ENCODE measurements at places on chromosomes 5 and 9.
A peak's percentile ranks its signal among the peaks of the same experiment; 100 is the strongest.

DNA sequence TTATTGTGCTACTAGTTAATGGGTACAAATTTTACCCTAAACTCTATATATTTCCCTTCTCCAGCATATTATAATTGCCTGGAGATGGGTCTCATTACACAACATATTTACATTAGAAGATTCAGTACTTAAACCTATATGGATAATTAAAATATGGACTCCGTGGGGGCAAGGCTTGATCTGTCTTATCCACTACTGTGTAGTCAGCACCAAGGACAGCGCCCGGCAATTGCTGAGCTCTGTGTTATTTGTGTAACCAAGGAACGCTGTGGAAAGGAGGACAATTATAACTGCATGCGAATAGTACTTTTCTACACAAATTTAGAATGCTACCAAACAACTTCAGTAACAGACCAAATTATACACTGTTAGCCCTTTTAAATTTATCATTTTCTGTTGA, 77.7 kb downstream of the DNAH5 start:
- DNase-seq: peak; percentile 48

- peak; percentile 84 for DNase-seq
These were observed at the start of gene SH3RF2 for GRCh38 chr5:145936401-145937131. Gene SH3RF2 (plus strand): TSS chr5:145936578. CDS start chr5:145937929, 1,351 bp downstream.

DNA sequence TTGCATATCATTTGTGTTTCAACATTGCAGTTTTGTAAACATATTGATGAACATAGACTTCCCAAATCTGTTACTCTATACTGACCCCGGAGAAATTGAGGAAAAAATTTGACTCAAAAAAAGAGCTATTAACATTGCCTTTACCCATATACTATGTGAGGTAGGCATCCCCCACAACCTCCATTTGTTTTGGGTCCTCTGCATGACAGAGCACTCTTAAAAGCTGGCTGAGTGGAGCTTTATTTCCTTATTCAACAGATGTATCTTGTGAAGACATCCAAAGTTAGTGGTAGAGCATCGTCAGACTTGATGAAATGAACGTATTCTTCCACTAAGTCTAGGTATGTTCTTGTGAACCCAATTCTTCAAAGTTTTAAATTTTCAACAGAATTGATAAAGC, 310.5 kb downstream of the CDH9 start:
- no peak for DNase-seq

DNA sequence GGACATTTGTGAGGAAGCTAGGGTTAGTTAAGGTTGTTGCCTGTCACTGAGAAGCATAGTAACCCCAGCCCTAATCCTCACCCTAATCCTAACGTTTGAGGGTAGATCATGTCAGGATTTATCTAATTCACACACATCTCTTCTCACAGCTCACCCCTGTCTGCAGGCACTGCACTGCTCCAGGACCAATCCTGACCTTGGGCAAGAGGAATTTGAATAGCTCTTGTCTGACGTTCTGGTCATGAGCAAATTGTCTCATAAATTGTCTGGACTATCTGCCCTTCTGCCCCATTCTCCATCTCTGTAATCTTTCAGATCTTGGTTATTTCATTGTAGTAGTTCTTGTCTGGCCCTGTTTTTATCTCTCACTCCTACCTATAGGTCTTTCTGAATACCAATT, 18.7 kb downstream of the CRHBP start:
- no peak for DNase-seq

GRCh38 chr9:113920872-113921271, 44.8 kb downstream of the ZNF618 start:
- DNase-seq: no peak

- DNase-seq: peak; percentile 20
These were observed 1510.5 kb upstream of the CDH9 start for GRCh38 chr5:28548856-28549255.

GRCh38 chr5:158502686-158503085, 597.0 kb downstream of the EBF1 start:
- DNase-seq: no peak

DNA sequence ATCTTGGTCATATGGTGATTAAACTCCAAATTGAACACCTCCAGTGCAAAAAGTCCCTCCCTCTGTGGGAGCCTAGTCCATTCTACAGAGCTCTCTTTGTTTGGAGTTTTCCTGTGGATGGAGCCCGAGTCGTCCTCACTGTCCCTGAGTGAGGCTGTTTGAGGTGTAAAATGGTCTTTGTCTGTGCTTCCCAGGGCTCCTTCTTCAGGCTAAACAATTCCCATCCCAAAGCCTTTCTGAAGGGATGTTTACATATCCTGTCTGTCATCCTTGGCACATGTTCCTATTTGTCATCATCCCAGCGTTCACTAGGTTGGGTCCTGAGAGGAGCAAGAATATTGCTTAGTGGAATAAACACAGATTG, 68.9 kb downstream of the COL27A1 start:
- DNase-seq: peak; percentile 87

DNA sequence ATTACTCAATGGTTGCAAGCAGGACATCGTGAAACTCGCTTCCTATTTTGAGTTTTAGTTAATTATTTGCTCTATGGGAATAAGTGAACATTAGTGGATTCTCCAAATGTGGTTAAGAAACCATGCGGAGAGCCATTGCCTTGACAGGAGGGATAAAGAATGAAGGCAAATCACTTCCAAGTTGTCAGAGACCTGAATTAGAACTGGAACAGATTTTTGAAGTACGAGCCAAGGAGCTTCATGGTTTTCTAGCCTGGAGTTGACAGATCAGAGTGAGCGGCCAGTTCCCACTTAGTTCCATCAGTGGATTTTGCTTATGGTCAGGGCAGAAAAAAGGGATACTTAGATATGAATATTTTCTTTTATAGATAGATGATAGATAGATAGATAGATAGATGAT, 171.4 kb upstream of the CDH10 start:
- no peak for DNase-seq

GRCh38 chr5:146441896-146442295, 5.2 kb upstream of the TCERG1 start:
- no peak for DNase-seq

DNA sequence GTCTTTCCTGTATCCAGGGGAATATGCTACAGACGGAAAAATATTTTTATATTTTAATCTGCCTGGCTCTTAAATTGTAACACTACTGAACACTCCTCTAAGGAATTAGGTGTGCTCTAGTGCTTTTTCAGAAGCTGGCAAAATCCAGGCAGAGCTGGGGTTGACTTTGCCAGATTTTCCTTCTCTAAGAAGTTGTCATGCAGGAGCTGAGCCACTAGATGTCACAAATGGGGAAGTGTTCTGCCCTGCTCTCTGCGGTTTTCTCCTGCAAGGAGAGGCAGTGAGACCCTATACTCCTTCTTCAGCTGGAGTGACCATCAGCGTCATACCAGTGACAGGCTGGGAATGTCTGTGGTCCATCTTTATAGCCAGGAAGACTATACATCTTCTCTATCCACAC, 112.5 kb downstream of the HAPLN1 start:
- peak; percentile 46 for DNase-seq

- no peak for DNase-seq
These were observed 99.2 kb downstream of the PRKACG start for GRCh38 chr9:68914751-68915150.

DNA sequence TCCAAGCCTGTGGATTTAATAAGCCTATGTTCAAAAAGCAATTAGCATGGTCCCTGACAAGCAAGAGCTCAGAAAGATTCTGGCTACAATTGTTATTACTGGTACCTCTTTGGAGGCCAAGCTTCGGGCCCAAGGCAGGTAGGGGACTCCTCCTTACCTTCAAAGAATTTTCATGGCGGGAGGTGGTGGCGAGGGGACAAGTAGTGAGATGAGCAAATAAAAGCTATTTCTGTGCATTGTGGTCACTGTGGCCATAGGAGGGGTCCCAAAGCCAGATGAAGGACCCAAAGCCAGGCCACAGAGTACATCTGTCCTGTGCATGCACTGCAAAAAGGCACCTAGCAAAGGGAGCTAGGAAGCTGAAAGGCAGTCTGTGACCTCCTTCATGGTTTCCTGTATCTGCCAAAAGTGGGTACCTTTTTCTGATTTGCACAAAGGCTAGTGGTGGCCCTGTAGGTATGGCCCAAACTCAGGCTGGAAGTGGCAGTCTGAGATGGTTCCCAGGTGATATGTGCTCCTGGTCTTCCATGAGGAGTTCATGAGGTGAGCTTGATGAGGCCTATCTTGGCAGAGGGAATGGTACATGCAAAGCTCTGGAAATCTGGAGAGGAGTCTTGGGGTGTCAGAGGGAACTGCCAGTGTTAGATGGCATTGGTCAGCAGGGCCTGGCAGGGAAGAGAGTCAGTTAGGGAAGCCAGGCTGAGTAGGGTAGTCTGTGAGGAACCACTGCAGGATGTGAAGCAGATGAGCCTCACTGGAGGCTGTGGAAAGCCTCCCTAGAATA, 3.3 kb upstream of the CXXC5 start:
- no peak for DNase-seq

- no peak for DNase-seq
These were observed 42.4 kb downstream of the NKX2-5 start for GRCh38 chr5:173192561-173192960.

GRCh38 chr9:78685471-78685870, 388.5 kb downstream of the PSAT1 start:
- peak; percentile 68 for DNase-seq

- DNase-seq: no peak
These were observed 120.3 kb downstream of the INVS start for GRCh38 chr9:100219347-100219746.

GRCh38 chr9:114291064-114291474, 31.8 kb upstream of the ORM1 start:
- DNase-seq: peak; percentile 56

DNA sequence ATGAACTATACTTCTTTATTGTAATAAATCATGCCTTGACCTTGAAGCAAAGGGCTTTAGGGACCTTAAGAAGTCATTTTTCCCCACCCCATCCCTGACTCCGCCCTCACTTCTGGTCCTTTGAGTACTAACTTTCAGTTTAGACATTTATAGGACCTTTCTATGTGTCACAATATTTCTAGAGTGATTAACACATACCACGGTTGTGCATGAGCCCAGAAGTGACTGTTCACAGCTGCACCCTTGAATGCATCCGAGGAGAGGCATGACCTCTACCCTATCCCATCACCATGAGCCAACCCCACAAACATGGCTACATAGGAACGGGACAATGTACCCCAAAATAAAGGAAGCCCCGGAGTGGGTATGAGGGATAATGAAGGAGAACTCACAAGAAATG, 160.3 kb downstream of the HSD17B3 start:
- peak; percentile 22 for DNase-seq

DNA sequence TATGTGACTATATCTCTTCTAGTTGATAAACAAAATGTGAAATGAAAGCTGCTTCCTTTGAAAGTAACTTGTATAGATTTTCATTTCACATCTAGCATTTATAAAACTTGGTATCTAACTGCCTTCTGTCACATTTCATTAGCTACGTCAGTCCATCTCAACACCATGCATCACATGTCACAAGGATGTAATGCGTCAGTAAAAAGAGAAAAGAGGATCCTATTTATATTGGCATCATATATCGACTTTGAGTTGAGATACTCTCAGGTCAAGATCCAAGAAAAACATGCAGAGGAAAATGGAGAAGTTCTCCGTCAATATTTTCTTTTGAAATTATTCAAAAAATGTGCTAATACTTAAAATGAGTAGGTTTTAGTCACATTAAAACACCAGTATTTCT, 1211.2 kb downstream of the EFNA5 start:
- no peak for DNase-seq

- no peak for DNase-seq
These were observed 19.8 kb upstream of the NRARP start for GRCh38 chr9:137321726-137322361.

- peak; percentile 45 for DNase-seq
These were observed 199.3 kb upstream of the ADAMTSL1 start for GRCh38 chr9:18274693-18275092.
